ENCODE measurements at places on chromosomes 7 and 10.
A peak's percentile ranks its signal among the peaks of the same experiment; 100 is the strongest.

DNA sequence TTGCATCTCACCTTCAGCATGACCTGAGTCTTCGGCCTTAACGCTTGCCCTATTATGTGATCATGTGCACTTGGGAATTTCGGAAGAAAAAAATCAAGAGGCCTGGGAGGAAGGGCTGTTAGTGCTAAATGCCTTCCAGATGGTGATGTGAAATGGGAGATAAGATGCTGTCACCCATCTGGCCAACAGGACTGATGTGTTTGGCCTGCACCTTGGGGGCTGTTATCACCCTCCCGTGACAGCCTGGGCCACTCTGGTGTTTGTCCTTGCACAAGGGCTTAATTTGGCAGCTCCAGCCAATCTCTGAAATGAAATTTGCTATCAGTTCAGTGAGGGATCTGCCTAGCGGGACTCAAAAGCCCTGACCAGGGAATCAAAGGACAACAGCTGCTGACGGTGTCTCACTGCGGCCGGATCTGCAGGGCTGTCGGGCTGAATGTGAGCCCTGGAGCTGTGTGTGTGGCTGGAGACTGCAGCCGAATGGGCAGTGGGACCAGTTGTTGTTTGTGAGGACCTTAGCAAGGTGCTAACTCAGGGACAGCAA lies 131.4 kb upstream of the BTBD16 start:
- no peak for DNase-seq

GRCh38 chr7:158077934-158078910 lies 509.4 kb downstream of the PTPRN2 start:
- no peak for DNase-seq

- DNase-seq = no peak
Observed at GRCh38 chr7:132876576-132876975, 205.3 kb downstream of the CHCHD3 start.

GRCh38 chr7:55441774-55442522 lies 76.8 kb downstream of the LANCL2 start:
- no peak for DNase-seq

DNA sequence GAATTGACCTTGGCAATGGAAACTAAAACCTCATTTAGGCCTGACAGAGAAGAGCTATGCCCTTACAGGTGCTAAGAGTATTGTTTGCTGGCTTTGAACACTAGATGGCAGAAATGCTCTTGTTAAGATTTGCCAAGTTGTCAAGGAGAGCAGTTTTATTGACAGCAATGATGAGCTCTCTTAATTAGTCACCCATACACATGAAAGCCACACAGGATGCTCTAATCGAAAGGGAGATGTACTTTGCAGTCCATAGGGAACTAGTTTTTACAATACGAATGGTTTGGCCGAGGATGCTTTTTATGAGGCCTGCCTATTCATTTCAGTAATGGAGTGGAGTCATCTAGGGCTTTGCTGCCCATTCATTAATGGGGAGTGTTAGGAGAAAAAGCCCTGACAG lies 45.4 kb upstream of the MBL2 start:
- peak; percentile 6 for DNase-seq

GRCh38 chr7:42085531-42085930 lies 151.5 kb downstream of the GLI3 start:
- DNase-seq = no peak

GRCh38 chr7:45910855-45911254 lies 10.2 kb downstream of the IGFBP3 start:
- DNase-seq = no peak
